Subcutaneous adipose tissue (tissue), 4 donors: ENCODE measurements at places on chromosomes 3 and 15. TPM values are rescaled to one million over a fixed set of nuclear protein-coding genes. Genes with fewer than 3 reads are reported as not detected.

SLC27A2 gene
- 10.9 TPM for total RNA-seq

CADPS gene
- 25.1 TPM for total RNA-seq

CHRNA5 gene
- 0.38 TPM for total RNA-seq

ITPKA gene
- not detected for total RNA-seq

PRICKLE2 gene
- total RNA-seq, result 54.3 TPM

CTXN2 gene
- not detected for total RNA-seq

C2CD4A gene
- not detected for total RNA-seq

MINAR1 gene
- 0.22 TPM for total RNA-seq

CLDN18 gene
- not detected for total RNA-seq

TRNT1 gene
- 17.2 TPM for total RNA-seq

SLC49A4 gene
- 21.1 TPM for total RNA-seq

GOLGA8S gene
- 0.34 TPM for total RNA-seq

GOLGA6L9 gene
- 1.3 TPM for total RNA-seq
